ENCODE measurements at places on chromosomes 7 and 10.
A peak's percentile ranks its signal among the peaks of the same experiment; 100 is the strongest.

DNA sequence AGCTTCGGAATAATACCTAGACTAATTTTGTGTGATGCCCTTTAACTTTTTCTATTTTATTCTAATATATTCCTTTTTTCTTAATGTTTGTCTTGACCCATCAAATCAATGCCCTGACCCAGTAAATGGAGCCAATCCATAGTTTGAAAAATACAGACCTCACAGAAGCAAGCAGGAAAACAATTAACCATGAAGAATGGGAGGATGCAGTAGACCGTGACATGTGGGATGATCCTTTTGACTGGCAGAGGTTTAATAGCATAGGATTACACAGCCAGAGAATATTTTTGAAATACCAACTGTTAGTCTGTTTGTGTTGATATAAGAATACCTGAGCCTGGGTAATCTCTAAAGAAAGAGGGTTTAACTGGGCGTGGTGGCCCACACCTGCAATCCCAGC lies 142.6 kb upstream of the NEBL start:
- no peak for DNase-seq

DNA sequence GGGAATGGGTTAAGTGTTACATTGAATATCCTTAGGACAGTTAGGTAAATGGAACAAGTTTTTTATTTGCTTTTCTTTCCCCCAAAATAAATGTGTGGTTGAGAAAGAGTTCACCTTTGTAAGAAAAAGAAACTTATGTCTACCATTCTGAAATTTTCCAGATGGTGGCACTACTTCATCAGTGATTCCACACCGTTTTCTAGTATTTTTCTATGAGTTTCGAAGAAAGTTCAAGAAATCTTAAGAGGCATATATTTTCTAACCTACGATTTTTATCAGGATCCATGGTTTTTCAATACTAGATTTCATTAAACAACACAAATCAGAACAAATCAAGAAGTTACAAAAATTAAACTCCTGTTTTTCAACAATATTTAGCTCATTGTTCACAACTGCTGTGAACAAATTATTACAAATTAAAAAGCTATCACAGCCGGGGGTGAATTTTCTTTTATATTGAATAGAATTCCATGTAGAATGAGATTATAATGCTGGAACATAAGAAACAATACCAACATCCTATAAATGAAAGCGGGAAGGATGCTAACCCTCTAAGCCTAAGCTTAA lies 163.1 kb upstream of the NPVF start:
- DNase-seq = peak; percentile 17

DNA sequence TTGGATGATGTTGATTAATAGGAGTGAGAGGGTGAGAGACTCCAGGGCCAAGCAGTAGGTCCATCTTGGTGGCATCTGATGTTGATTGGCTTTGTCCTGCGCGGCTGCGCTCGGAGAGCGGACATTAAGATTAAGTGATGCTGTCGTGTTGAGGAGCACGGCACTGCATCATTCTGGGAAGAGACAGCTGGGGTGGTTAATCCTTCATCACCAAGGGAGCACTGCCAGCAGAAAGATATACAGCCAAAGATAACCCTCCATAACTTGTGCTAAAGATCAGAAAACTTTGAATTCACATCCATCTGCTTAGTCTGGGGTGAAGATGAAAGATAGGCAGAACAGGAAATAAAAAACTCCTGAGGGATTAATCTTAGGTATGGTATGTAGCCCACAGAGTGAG lies 208.3 kb downstream of the LRMDA start:
- DNase-seq = no peak

- DNase-seq = no peak
These were observed 24.7 kb downstream of the LSMEM1 start for GRCh38 chr7:112505495-112505894.

DNA sequence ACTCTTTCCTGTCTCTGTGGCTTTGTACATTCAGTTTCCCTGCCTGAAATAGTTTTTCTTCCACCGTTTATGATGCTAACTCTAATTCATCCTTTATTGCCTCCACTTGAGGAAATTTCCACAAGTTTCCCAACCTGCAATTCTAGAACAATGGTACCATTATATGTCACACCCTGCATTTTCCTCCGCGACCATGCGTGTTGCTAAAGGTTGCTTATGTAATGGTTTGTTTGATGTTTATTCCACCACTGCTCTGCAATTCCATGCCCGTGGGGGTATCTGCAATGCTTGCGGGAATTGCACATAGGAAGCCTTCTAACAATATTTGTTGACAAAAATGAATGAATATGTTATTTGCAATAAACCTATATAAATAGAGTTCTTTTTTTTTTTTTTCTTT lies 69.5 kb upstream of the ST8SIA6 start:
- DNase-seq = no peak

GRCh38 chr10:4656576-4657194 lies 169.3 kb upstream of the AKR1E2 start:
- peak; percentile 64 for DNase-seq

- no peak for DNase-seq
These were observed 88.3 kb upstream of the CYP26C1 start for GRCh38 chr10:92972066-92972870.

GRCh38 chr7:26560526-26561256 lies 269.0 kb downstream of the SNX10 start:
- no peak for DNase-seq

GRCh38 chr10:43069579-43069978 lies 7.3 kb upstream of the RET start:
- no peak for DNase-seq

DNA sequence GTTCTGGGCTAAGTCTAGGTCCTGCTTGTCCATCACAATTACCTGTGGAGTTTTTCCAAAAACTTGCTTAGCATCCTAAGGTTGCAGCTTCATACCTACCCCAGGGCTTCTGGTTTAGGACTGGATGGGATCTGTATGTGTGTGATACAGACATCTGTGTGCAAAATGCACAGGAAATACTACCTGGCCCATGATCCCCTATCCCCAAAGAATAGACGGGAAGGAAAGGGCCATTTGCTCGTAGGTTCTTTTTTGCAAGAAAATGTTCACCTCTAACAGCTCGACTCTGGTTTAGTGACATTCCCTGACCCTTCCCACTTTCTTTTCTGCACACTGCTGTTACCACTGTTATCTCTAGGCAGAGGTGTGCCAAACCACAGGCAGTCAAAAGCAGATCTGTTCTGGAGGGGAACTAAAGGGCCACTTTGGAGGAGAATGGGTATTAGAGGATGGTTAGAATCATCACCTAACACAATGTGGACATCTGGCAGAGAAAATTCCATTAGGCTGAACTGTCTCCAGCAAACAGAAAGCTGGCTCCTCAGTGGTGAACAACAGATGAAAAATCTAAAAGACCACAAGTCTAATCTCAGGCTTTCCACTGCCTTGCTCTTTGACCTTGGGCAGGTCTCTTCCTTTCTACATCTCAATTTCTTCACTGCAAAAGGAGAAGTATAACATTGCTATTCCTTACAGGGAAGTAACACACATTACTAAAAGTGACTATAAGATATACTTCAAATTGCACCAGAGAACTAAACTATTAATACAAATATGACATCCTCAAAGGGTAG lies 107.4 kb downstream of the UBE2H start:
- DNase-seq = no peak

DNA sequence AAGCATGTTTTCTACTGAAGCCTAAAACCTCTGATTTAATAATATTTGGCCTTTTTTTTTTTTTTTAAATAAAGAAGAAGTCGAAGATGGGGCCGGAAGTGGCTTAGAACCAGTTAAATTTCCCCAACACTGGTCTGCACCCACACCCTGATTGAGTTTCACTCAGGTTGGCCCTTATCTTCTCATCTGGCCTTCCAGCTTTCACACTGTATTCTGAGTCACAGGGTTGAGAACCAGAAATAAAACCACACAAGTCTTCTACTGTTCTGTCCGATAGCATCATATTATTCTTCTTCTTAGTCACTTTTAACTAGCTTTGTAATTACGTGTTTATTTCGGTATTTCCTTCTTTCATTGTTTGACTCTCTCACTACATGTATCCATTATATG lies 9.9 kb downstream of the ZNF365 start:
- DNase-seq = no peak

GRCh38 chr7:44824894-44825526 lies 22.9 kb downstream of the H2AZ2 start:
- no peak for DNase-seq

- no peak for DNase-seq
These were observed 295.0 kb upstream of the LYZL1 start for GRCh38 chr10:28993861-28994260.

DNA sequence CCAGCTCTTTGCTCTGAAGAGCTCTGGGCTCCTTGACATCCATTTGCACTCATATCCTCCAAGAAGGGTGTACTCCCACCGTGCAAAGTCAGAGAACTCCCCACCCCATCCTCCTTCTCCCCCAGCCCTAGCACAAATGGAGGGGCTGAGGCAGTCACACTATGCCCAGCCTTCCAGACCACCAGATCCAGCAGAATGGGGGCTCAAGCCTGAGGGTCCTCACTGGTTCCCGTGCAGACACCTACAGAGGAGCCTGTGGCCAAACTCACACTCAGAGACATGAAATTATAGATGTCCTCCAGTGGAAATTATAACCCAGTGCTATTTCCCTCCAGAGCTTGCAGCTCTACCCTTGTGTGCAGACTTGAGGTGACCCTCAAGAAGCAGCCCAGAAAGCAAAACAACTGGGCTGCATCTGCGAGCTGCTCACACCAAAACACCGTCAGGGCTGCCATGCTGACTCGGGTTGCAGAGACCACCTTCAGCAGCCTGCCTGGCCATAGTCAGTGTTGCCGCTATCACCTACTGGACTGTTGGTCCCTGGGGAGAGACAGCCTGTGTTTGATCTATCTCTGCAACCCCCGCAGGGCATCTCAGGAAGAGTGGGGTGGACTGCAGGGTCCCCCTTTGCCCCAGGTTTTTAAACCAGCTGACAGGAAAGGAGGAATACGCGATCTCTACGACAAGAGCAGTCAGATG lies 7.4 kb downstream of the ZNF488 start:
- no peak for DNase-seq

GRCh38 chr7:91194841-91195240 lies 69.4 kb upstream of the FZD1 start:
- DNase-seq = no peak

DNA sequence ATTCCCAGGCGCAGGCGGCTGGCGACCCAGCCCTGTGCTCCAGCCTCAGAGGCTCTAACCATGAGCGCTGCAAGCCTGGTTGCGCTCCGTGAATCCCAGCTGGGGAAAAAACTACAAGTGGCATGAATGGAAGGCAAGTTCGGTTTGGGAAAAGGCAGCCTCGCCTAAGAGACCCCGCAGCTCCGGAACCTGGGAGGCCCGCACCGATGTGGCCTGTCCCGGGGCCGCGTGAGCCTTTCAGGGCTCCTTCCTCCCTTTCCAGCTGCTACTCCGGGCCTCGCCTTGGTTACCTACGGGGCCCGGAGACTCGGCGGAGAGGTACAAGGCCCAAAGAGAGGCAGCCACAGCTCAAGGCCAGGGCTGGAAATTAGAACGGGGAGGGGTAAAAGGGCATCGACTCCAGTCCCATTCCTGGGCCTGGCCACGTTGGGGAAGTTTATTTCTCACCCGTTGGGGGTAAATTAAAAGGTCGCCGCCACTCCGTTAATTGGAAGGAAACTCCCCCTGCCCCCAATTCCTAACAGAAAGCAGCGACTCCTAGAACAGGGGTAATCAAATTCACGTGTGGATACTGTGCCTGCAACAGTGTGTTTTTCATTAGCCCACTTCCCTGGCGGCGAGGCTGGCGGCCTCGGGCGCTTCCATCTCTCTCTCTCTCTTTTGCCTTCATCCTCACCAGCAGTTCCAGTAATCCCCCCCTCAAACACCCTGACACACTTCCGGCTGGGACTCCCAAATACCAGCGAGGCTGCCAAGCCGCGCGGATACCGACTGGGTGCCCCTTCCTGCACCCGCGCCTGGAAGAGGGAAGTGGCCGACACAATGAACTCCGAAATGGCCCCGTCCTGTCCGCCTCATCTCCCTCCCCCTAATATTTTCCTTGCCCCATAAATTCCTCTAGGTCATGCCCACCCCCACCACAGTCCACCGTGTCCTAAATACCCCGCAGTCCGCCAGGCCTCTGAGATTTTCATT lies 1.5 kb upstream of the HOXA9 start:
- peak; percentile 57 for DNase-seq

- DNase-seq = no peak
These were observed 43.3 kb downstream of the DIP2C start for GRCh38 chr10:646118-646524.

DNA sequence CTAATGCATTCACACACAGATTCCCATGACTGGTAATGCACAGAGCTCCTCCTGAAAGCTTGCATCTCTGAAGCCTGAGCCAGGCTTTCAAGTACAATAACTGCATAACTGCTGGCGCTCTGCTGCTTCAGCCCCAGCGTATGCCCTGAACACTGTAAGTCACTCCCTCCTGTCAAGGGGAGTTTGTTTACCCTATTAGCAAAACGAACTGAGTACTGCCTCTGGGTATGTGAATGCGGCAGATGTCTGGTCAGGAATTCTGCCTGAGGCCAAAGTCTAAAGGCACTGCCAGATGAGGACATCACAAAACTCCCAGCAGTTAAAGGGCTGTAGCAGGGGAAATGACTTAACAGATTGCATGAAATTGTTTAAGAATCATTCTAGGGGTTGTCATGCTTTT lies 97.7 kb downstream of the NRCAM start:
- DNase-seq = peak; percentile 91

- no peak for DNase-seq
These were observed 185.9 kb downstream of the RAB11FIP2 start for GRCh38 chr10:117860823-117861222.

GRCh38 chr7:121313793-121314676 lies 14.8 kb upstream of the WNT16 start:
- peak; percentile 77 for DNase-seq

DNA sequence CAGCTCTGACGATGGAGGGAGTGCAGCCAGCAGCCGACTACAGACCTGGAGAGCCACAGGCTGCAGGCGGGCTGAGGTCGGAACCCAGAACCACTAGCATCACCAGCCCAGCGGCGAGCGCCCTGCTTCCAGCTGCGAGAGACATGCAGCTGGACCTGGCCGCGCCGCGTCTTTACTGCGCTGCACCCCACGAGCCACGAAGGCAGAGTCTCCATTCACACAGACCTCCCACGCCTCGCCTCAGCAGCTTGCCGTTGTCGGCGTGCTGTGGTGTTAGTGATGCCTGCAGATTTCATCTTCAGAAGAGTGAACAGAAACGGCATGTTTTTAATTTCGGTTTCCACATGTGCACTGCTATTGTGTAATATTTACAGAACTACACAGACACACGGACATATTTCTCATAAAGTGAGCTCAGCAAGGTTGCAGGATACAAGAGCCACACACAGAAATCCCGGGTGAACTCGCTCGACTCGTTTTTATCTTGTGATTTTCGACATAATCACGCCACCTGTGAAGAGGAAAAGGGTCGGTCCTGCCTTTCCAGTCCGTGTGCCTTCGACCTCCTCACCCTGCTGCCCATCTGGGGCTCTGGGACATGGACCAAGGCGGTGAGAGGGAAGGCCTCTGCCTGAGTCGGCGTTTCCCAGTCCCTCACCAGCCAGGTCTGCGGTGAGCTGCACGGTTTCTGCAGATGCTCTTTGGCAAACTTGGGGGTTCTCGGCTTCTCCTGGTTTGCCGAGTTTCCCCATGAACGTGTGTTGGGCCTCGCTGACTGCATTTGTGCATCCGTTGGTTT lies 252.2 kb downstream of the ELFN1 start:
- no peak for DNase-seq

Measured in NCI-H2081 (cell line).